AG04449 (cell line): ENCODE measurements at places on chromosomes 6 and 20.

- no peak for DNase-seq
Observed at GRCh38 chr6:137323860-137324259, 104.7 kb upstream of the IFNGR1 start.

GRCh38 chr6:13135152-13135551, 193.2 kb downstream of the TBC1D7 start:
- DNase-seq = no peak

GRCh38 chr6:145306489-145306888, 428.8 kb downstream of the EPM2A start:
- DNase-seq = no peak

DNA sequence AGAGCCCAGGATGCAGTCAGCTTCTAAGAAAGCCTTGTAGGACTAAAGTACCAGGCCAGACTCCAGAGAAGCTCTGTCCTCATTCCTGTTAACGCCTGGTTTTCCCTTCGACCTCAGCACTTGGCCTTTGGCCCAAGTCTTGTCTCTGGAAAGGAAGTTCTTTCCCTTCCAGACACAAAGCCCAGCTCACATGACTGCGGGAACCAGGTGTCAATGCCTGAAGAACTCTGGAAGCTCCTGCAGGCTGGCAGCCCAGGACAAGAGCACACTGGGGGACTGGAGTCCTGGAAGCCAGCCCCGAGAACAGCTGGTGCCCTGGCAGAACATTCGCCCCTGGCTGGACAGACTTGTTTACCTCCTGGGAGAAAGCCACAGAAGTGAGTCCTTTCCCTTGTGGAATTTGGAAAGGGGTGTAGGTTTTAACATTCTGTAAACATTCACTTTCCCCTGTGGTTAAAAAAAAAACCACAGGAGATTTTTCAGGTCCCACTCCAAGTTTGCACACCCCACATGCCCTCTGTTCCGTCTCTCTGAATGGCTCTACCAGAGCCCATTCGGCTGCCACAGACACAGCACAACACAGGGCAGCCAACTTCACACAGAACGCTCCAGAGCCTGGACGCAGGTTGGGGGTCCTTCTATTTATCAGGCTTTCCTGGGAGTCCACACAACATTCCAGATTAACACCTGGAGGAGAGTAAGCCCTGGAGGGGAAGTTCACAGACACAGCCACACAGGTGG, 18.1 kb downstream of the ACSS1 start:
- DNase-seq = no peak

- DNase-seq = no peak
Observed at GRCh38 chr6:30740540-30740870, 2.0 kb downstream of the FLOT1 start.
